ENCODE measurements at places on chromosomes 7 and 10.
A peak's percentile ranks its signal among the peaks of the same experiment; 100 is the strongest.

GRCh38 chr10:110073896-110074295 is 66.1 kb downstream of the ADD3 start:
- DNase-seq, result no peak

DNA sequence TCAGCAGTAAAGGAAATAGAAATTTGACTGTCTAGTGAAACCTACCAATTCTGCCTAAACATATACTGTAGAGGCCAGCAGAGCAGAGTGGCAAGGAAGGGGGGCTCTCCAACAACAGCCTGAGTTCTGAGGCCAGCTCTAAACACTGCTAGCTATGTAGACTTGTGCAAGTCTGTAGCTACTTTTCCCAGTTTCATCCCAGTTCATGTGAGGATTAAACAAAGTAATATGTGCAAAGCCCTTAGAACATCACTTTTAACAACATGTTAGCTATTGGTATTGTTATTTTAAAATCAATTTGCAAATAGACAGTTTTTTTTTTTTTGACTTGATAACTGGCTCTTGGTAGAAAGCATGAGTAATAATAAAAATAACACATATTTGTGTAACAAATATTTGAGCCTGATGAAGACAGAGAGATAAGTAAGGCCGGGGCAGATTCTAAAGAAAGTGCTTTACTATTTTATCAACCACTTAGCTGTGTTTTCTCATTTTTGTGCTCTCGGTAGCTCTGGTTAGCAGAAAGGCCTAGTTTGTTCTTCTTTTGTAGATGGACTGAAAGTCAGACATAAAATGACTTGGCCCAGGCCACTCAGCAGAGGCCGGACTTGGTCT is 9.3 kb downstream of the CHST12 start:
- DNase-seq, result no peak

DNA sequence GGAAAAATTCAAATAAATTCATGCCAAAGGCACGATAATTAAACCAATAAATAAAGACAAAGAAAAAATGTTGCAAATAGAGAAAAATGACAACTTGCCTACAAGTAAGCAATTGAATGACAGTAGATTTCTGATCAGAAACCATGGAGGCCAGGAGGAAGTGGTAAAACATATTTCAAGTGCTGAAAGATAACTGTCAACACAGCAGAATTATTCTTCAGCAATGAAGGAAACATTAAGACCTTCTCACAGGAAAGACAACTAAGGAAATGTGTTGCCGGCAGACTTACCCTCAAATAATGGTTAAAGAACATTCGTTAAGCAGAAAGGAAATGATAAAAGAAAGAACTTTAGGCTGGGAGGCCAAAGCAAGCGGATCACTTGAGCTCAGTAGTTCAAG is 30.4 kb downstream of the RUNDC3B start:
- no peak for DNase-seq

DNA sequence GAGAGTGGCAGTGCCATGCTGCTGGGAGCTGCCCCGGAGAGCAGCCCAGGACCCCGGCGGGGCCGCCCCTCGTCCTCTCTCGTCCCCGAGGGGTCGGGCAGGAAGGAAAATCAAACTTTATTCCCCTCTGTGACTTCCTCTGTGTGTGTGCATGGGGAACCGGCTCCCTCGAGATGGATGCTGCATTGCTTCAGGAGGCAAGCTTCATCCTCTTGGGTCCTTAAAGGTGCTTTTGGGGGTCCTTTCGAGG is 726 bp downstream of the MCU start:
- DNase-seq, result no peak

- DNase-seq, result no peak
Observed at GRCh38 chr10:49123981-49124950, 8.9 kb upstream of the VSTM4 start.

DNA sequence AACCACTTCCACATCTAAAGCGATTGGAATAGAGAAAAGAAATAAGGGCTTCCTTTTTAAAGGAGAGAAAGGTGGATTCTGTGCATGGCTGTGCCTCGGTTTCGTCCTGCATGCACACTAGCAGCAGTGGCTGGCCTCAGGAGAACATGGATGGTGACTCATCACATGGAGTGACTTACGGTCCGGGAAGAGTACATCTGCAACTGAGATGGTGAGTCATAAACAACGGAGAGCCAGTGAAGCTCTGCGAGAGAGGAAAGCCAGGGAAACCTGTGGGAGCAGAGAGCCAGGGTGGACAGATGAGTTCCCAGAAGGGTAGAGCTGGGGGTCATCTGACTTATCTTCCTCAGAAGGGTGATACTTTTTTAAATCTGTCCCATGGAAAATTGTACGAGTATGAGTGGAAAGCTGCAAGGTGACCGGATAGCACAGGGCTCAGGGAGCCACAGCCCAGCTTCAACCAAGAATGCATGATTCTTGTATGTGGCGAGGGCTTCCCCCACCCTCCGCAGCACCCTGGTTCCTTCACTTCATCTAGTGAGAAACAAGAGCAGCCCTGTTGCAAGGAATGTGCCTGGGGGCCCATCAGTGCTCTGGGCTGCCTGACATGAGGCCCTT is 259.1 kb downstream of the KLF6 start:
- DNase-seq, result peak; percentile 89

DNA sequence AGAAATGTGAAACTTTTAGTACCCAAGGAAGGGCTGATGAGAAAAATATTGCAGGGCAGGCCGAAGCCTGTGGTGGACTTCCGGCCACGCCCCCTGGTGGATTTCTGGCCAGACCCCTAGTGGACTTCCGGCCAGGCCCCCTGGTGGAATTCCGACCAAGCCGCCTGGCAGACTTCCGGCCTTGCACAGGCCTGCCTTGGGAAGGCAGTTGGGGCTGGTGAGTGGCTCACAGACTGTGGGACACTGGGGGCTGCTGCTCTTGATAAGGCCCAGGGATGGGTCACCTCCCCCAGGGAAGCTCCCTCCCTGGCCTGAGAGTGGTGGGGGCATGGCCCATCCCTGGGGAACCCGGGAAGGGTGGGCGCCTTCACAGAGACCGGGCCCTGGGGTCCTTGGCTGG is 116.4 kb upstream of the MKI67 start:
- no peak for DNase-seq

GRCh38 chr7:45971171-45971570 is 50.1 kb upstream of the IGFBP3 start:
- no peak for DNase-seq

GRCh38 chr7:75639886-75640190 is 98.9 kb downstream of the HIP1 start:
- DNase-seq, result no peak

- DNase-seq, result no peak
Observed at GRCh38 chr7:29139796-29140195, 6.5 kb downstream of the CPVL start.

GRCh38 chr10:79342295-79342761 is 4.9 kb upstream of the PPIF start:
- no peak for DNase-seq

GRCh38 chr10:90930971-90931871 is 10.3 kb upstream of the ANKRD1 start:
- DNase-seq, result peak; percentile 97

DNA sequence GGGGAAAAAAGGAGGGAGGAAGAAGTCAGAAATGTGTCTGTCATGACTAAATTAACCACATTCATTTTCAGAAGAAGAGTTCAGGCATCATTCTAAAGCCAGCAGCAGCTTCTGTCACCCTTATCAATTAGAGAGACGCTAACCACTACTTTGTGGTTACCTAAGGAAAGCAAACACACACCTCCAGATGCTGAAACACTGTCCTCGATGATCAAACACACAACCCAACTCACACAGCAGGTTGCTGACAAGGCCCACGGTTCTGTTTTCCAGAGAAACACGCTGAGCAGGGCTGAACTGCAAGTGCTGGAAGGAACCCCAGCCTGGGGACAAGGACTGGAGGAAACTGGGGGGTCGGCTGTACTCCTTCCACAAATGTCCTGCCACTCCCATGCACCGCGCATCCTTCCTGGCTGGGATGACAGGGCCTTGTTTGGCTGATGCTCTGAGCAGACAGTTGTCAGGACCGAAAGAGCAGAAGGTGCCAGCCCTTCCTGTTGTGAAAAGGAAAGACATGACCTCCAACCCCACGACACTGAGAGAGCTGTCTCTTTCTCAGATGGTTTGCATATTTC is 36.6 kb downstream of the PRKCQ start:
- DNase-seq, result no peak

DNA sequence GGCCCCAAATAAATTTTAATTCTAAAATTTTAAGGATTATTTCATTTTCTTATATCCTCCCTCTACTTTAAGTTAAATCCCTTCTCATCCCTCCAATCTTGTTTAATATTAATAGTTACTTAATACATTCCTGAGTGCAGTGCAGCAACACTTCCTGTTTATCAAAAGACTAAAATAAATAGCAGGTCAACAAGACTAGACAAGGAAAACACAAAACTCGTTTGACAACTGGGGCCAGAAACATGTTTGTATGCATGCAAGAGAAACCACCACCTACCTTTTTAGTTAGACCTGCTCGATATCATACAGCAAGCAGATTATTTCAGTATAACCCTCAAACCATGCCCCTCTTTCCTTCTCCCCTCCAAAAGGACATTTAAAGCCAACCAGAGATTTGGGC is 95.8 kb downstream of the PARD3 start:
- no peak for DNase-seq

DNA sequence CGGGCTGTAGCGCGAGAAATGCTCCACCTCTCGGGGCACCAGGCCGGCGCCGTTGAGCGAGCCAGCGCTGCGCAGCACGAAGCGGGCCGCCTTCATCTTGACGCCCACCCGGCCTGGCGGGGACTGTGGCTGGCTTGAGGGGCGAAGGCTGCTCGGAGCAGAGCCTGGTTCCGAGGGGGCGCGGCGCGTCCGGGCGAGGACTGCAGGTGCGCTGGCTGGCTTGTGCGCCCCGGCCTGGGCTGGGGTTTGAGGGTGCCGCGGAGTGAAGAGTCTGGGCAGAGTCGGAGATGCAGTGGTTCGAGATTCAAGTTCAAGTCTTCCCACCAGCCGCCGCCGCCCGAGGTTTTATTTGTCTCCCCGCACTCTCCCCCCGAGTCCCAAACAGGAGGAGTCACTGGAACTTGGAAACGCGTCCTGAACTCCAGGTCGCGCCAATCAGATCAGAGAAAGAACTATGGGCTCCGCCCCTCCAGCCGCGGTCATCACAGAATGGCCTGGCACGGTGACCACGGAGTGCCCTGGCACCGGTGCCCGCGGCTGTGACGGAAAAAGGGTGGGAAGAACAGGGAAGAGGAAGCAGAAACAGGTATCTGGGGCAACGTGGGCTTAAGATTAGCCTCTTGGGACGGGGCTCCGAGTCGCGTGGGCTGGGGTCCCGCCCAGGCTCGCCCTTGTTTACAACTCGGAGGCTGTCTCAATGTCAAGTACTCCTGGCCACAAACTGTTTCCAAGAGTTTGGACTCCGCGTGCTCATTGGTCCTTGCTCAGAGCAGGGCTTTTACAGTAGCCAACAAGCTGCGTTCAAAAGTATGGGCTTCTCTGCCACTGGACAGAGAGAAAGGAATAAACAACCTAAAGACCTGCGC is at the start of gene PDK4:
Gene PDK4, minus strand, starts transcription at position 319 of the 866 bp plus-strand sequence. Its CDS starts 223 bp downstream, at position 96.
- peak; percentile 64 for DNase-seq
